Activated CD4-positive, alpha-beta T cell treated with anti-CD3 and anti-CD28 coated beads for 48 hours (primary cell): ENCODE measurements at places on chromosomes 5 and 9.

- DNase-seq: no peak
Measured at GRCh38 chr9:125435776-125436612, 174.4 kb downstream of the GAPVD1 start.

DNA sequence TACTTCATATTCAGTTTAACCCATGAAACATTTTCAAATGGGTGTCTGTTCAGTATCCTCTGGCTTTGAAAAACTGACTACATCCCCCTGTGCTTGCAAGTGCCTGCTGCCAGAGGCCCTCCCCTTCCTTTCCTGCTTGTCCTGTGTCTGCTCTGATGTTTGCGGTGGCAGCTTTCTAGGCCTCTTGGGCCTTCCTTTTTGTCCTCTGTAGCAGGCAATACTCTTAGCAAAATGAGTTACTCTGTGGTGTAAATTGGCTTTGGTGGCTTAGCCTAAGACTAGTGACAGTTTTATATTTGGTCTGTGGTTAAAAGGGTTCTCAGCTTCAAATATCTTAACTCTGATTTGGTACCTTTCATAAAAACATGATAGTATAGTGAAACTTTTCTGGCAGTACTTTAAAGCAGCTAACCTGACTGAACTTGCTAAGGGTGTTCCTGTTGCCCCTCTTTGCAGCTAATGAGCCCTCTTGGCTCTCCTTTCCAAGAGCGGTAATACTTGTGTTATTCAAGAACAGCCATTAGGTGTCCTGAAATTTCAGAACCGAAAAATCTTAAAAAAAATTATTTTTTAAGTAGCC is 76.6 kb downstream of the GOLM1 start:
- no peak for DNase-seq

DNA sequence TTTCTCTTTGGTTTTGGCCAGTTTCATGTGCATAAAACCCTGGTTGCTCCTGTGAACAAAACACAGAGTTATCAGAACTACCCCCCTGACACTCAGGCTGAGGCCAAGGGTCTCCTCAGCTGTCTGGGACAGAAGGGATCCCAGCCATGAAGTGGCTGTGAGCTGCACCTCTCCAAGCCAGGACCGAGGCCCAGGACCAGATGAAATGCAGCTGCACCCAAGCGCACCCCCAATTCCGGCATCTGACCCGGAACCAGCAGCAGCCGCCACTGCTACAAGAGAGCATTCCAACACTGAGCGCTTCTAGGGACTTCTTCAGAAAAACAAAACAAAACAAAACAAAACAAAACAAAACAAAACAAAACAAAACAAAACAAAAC is 16.0 kb upstream of the SLC25A51 start:
- no peak for DNase-seq

DNA sequence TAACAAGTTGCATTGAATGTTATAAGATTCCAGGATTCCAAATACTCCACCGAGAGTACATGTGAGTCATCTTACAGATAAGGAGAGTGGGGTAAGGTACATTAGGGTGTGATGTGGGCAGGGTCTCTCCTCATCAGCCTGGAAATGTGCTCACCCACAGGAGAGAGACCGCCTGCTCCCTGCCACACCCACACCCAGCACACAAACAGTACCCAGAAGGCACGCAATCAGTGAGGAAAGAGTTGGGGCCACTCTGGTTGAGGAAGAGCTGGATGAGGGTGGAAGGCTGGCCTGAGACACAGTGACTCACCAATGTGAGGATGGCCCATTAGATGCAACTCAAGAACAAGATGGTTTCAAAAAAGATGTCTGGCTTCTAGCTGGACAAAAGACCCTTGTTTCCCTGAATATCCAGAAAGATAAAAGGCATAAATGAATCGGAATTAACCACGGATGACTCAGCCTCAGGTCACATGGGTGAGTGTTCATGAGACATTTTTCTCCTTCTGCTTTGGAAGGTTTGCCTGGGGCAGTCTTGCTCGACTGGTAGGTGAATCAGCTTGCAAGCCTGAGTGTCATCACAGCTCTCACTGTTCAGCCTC is 51.1 kb upstream of the LHFPL2 start:
- no peak for DNase-seq

- no peak for DNase-seq
Measured at GRCh38 chr9:16335788-16336580, 534.5 kb downstream of the BNC2 start.

DNA sequence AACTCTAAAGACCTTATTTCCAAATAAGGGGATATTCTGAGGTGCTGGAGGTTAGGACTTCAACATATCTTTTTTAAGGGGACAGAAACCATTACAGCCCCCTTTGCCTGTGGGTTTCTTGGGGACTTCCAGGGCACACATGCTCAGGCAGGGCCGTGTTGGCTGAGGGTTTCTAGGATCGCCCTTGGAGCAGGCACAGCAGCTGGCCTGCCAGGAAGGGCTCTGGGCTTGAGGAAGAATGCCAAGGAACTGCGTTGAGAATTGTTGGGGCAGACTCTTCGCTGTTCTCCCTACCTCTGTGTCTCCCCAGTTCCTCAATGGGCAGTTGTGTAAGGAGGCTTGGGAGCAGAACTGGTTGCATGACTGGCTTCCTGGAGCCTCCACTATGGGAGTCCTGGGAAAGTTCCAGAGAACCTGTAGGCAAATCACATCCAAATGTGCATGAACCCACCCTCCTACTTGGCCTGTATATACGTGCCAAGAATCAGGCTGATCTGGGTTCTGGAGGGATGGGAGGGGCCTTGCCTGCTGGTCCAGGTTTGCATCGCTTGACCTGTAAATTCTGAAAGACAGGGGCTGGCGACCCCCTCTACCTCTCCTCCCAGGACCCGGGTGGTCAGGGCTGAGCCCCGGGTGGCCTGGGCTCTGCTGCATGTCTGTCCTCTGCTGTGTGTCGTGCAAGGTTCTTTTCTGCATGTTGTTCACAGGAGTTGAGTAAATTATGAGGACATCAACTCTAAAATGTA is 65.5 kb downstream of the HSPA4 start:
- no peak for DNase-seq

- peak; percentile 87 for DNase-seq
Measured at GRCh38 chr9:112348257-112349007, 15.0 kb upstream of the PTBP3 start.

GRCh38 chr5:172180936-172181335 is 7.1 kb downstream of the STK10 start:
- DNase-seq: no peak

- DNase-seq: no peak
Measured at GRCh38 chr9:26159575-26160392, 481.5 kb upstream of the TUSC1 start.

- DNase-seq: peak; percentile 34
Measured at GRCh38 chr5:16726538-16726946, 109.7 kb upstream of the RETREG1 start.

GRCh38 chr9:105883847-105884246 is 189.5 kb downstream of the TMEM38B start:
- no peak for DNase-seq

GRCh38 chr9:27427272-27427643 is 96.8 kb upstream of the IFNK start:
- DNase-seq: no peak

GRCh38 chr9:80784647-80785046 is 904.7 kb downstream of the TLE1 start:
- no peak for DNase-seq

- peak; percentile 54 for DNase-seq
Measured at GRCh38 chr9:129334105-129334935, 156.3 kb upstream of the IER5L start.

DNA sequence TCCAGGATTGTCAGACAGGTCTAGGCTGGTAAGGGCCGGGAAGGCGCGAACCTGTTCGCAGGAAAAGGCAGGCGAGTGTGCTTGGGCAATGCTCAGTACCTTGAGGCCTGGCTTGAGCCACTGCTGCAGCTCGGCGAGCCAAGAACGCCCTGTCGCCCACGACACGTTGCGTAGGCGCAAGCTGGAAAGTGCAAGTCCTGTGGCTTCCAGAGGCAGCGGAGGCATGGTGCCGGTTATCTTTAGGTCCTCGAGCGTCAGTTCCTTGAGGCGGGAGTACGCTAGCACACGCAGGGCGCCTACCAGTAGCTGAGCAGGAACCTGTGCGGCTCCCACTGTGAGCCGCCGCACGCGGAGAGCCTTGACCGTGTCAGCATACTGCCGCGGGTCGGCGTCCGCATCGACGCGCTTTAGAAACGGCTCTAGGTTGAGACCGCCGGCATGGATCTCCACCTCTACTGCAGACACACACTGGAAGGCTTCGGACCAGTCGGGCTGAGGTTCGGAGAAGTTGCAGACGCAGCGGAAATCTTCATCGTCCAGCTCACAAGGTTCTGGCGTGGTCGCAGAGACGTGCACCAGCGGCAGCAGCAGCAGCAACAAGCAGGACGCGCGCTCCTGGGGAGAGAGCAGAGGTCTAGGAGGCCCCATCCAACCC is 482 bp downstream of the CD14 start:
- peak; percentile 64 for DNase-seq

DNA sequence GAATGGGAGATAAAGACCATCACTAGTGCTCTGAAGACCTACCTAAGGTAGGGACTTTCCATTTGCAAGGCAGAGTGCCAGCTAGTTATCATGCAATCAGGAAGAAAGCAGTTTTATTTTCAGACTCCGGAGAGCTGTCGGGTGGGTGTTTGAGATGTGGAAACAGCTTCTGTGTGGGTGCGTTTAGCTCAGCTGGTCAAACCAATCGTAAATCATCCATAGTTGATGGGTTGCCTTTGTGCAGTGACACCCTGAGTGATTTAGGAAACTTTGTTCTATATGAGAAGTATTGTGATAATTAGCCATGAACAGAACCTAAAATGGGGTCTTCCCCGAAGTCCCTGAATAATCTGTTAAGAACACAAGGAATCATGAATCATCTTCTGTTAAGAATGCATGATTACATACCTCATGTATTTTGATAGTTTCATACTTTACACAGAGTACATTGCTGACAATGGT is 284.3 kb downstream of the ARHGAP26 start:
- DNase-seq: peak; percentile 48

- DNase-seq: no peak
Measured at GRCh38 chr9:116539549-116539948, 147.6 kb upstream of the TRIM32 start.

DNA sequence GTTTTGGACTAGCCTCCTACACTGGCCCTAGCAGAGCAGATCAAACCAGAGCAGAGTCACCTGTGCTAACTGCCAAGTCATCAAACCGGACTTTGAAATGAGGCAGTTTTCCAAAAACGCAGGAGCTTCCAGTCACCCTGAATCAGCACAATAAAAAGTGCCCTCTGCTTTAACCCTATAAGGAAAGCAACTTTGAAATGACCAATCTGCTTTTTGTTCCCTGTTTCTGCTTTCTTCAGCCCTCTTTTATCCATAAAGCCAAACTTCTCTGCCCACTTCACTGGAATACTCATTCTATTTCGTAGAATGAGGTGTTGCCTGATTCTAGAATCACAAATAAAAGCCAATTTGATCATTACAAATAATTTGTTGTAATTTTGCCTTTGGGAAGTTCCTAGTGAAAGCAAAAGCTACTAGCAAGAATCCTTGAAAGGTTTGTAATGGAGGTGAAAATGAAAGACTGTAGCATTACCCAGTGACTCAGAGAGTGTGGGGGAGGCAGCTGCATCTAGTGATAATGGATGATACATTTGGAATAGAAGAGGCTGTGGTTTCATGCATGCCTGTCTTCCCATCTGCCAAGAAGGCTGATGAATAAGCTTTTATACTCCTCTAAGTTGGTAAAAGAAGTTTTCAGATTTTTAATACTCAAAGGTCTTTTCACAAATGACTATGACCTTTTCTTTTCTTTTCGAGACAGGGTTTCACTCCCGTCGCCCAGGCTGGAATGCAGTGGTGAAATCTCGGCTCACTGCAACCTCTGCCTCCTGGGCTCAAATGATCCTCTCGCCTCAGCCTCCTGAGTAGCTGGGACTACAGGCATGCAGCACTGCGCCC is 14.9 kb downstream of the SPAAR start:
- DNase-seq: peak; percentile 69

DNA sequence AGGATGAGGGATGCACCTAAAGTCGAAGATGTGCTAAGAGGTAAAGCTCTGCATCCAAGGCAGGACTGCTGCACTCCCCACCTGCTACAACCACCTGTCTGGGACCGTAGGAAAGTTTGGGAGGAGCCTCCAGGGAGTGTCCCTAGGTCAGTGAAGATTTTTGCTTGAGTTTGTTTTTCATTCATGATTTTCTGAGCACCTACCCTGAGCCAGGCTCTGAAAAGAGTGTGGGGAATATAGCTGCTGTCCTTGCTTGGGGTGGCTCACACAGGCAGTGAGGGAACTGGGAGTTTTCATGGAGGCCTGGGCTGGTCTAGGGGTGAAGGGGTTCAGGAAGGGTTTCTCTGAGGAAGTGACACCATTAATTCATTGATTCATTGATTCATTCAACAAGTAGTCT is 48.9 kb downstream of the SAR1B start:
- DNase-seq: no peak

DNA sequence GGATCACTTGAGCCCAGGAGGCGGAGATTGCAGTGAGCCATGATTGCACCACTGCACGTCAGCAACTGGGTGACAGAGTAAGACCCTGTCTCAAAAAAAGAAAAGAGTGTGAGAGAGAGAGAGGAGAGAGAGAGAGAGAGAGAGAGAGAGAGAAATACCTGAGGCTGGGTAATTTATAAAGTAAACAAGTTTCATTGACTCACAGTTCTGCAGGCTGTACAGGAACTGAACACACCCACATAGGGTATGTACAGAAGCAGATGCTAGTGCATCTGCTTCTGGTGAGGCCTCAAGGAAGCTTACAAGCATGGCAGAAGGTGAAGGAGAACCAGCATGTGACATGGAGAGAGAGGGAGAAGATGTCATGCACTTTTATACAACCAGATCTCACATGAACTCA is 46.4 kb upstream of the CHD1 start:
- DNase-seq: no peak

DNA sequence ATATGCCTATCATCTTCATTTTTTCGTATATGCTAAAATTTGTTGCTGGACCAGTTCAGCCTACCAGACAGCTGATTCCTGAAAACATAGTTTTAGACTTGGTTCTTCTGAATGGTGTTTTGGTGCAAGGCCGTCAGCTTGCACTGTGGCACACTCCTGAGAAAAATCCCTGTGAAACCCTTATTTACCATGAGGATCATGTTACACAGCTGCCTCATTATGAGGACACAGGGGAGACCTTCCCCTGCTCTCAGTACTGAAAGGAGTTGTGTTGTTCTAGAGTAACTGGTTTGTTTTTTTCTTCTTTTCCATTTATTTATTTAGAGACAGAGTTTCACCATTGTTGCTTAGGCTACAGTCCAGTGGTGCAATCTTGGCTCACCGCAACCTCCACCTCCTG is 37.6 kb downstream of the MAST4 start:
- DNase-seq: no peak

GRCh38 chr5:12354686-12355085 is 450.4 kb upstream of the CTNND2 start:
- DNase-seq: no peak

GRCh38 chr5:168721002-168721753 is 142.0 kb upstream of the PANK3 start:
- DNase-seq: no peak
